ENCODE measurements at places on chromosomes 5 and 9. TPM values are rescaled to one million over a fixed set of nuclear protein-coding genes. Genes with fewer than 3 reads are reported as not detected.

CDK5RAP2 gene
- polyA plus RNA-seq, result 52.0 TPM

SIT1 gene
- polyA plus RNA-seq, result not detected

DND1 gene
- not detected for polyA plus RNA-seq

FAM221B gene
- 0.22 TPM for polyA plus RNA-seq

SPINK6 gene
- not detected for polyA plus RNA-seq

ANXA2R gene
- polyA plus RNA-seq, result 0.94 TPM

MARCHF11 gene
- polyA plus RNA-seq, result not detected

RPP25L gene
- polyA plus RNA-seq, result 17.8 TPM
